ENCODE measurements at places on chromosomes 1 and 21.

GRCh38 chr1:78606274-78606673 is 14.0 kb upstream of the IFI44L start:
- no peak for DNase-seq
- H3K4me3 ChIP-seq, result no peak overlapping the region
- no peaks in the 10 kb centered on the region for H3K27me3 ChIP-seq
- no peaks in the 10 kb centered on the region for H3K36me3 ChIP-seq

DNA sequence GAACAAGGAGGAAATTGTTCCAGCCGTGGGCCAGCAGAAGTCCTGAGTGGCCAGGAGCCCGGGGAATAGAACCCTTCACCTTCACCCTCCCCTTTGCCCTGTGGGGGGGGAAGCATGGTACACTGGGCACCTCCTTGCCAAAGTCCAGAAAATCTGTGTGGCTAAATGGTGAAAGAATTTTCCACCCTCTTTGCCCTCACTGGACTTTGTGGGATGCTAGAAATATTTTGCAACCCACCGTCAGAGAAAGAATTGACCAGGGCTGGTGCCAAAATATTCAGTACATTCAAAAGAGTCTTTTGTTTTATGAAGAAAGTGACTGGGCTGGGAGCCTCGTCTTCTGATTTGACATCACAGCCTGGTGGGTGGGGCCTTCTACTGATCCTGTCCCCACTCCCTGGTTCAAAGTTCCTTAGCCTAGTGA is 14.6 kb downstream of the NFASC start:
- no peak for DNase-seq
- no peak overlapping the region for H3K4me3 ChIP-seq
- no peak overlapping the region for H3K27ac ChIP-seq
- peaks cover 4% of the 10 kb centered on the region for H3K4me1 ChIP-seq
- no peaks in the 10 kb centered on the region for H3K36me3 ChIP-seq
- no peaks in the 10 kb centered on the region for H3K27me3 ChIP-seq

- no peaks in the 10 kb centered on the region for H3K27me3 ChIP-seq
- no peaks in the 10 kb centered on the region for H3K36me3 ChIP-seq
- no peak for DNase-seq
- peaks cover 2% of the 10 kb centered on the region for H3K4me1 ChIP-seq
Measured at GRCh38 chr1:73593804-73594203, 604.2 kb downstream of the LRRIQ3 start.

DNA sequence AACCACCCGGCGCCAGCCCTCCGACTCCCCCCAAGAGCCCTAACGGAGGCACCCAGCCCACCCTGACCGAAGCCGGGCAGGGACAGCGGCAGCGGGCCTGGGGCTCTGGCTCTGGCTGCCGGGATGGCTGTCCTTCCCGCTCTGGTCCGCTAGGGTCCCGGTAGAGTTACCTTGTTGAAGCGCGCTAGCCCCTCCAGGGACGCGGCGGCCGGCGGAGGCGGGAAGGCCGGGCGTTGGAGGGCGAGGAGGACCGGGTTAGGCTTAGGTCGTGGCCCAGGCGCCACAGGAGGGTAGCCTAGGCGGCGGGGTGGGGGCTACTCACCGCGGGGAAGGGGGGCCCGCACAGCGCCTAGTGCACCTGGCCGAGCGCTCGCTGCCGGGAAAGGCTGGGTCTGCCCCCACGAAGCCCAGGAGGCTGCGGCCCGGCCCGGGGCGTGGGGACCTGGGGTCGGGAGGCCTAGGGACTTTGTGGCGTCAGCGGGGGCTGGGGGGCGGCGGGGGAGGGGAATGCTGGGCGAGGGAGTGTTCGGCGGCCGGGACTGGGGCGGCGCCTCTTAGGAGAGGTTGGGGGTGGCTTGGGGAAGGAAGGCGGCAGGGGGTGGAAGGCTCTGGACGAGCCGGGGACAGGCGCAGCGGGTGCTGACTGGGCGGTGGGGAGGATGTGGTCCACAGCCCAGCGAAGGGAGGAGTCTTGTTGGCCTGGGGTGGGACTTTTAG is at the start of gene TRIM17:
Gene TRIM17, minus strand, starts transcription at position 645 of the 717 bp plus-strand sequence. CDS start 1,789 bp downstream, outside the sequence.
- peak within 1 kb of the TSS; percentile 33 for H3K4me3 ChIP-seq
- H3K4me1 ChIP-seq, result peaks cover 4% of the 10 kb centered on the region
- peak; percentile 43 for DNase-seq
- H3K36me3 ChIP-seq, result no peaks in the 10 kb centered on the region
- no peak within 1 kb of the TSS for H3K27ac ChIP-seq

DNA sequence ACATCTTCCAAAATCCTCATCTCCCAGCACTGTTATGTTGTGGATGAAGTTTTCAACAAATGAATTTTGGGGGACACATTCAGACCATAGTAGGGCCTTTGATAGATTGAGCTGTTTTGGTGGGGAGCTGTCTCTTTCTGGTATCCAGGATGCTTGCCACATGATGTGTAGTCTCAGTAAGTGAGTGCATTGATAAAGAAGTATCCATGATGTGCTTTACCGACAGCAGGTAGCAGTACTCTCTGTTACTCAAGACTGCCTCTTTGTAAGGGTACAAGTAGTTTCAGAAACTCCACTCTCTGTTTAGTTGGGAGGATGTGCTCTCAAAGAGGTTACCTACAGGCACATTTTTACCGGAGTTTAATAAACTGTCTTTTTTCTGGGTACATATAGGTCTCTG is 26.5 kb downstream of the DYRK1A start:
- no peak for DNase-seq
- no peak overlapping the region for H3K27ac ChIP-seq
- peaks cover 3% of the 10 kb centered on the region for H3K4me1 ChIP-seq
- H3K4me3 ChIP-seq, result no peak overlapping the region

GRCh38 chr21:45537111-45537745 is 5.0 kb downstream of the SLC19A1 start:
- no peak for DNase-seq
- H3K36me3 ChIP-seq, result peaks cover 12% of the 10 kb centered on the region
- no peaks in the 10 kb centered on the region for H3K27me3 ChIP-seq

- H3K4me3 ChIP-seq, result no peak overlapping the region
- H3K27me3 ChIP-seq, result no peaks in the 10 kb centered on the region
- no peak for DNase-seq
- no peaks in the 10 kb centered on the region for H3K36me3 ChIP-seq
Measured at GRCh38 chr1:233042834-233043233, 92.4 kb downstream of the NTPCR start.

GRCh38 chr1:204154568-204155255 is 2.9 kb upstream of the ETNK2 start:
- no peak overlapping the region for H3K4me3 ChIP-seq
- no peak overlapping the region for H3K27ac ChIP-seq
- no peak for DNase-seq

DNA sequence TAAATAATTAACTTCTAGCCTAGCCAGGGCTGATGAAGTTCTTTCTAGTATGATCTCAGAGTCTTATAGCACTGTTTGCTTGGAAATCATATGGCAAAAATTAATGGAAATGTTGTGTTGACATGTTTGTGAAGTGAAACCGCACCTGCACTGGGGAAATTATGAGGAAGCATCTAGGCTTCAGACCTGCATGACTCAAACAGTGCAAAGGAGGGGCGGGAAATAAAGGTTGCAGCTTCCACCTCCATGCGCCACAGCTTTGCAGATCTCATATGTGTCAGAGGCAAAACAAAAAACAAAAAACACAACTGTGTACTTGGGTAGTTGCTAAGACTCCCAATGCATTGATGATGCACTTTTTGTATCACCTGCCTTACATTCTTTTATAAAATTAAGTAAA is 1080.6 kb downstream of the PLA2G4A start:
- peaks cover 1% of the 10 kb centered on the region for H3K4me1 ChIP-seq
- H3K36me3 ChIP-seq, result no peaks in the 10 kb centered on the region
- H3K4me3 ChIP-seq, result no peak overlapping the region
- no peak for DNase-seq

GRCh38 chr1:108961198-108961597 is 2.1 kb downstream of the CLCC1 start:
- H3K27ac ChIP-seq, result no peak overlapping the region
- no peaks in the 10 kb centered on the region for H3K27me3 ChIP-seq
- H3K4me1 ChIP-seq, result no peaks in the 10 kb centered on the region
- DNase-seq, result no peak
- no peak overlapping the region for H3K4me3 ChIP-seq

DNA sequence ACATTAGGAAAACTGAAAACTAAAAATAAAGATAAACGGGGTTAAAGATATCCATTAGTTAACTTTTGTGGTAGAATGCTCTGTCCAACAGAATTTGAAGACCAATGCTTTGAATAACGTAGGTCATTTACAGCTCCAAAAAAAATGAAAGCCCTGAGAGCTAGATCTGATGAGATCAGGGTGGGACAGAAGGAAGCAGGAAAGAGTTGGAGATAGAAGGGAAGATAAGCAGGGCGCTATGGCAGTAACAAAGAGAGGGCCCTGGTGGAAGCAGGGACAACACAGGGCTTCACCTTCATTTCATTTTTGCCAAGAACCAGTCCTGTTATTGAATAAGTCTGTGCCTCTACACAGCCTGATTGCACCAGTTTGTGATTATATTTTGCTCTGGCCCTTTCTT is 51.0 kb upstream of the RGS8 start:
- DNase-seq, result no peak
- H3K36me3 ChIP-seq, result no peaks in the 10 kb centered on the region
- H3K4me1 ChIP-seq, result peaks cover 2% of the 10 kb centered on the region

GRCh38 chr1:230459465-230459864 is 33.3 kb upstream of the PGBD5 start:
- H3K27ac ChIP-seq, result no peak overlapping the region
- no peaks in the 10 kb centered on the region for H3K36me3 ChIP-seq
- H3K27me3 ChIP-seq, result no peaks in the 10 kb centered on the region
- H3K4me1 ChIP-seq, result no peaks in the 10 kb centered on the region
- DNase-seq, result no peak
- no peak overlapping the region for H3K4me3 ChIP-seq

DNA sequence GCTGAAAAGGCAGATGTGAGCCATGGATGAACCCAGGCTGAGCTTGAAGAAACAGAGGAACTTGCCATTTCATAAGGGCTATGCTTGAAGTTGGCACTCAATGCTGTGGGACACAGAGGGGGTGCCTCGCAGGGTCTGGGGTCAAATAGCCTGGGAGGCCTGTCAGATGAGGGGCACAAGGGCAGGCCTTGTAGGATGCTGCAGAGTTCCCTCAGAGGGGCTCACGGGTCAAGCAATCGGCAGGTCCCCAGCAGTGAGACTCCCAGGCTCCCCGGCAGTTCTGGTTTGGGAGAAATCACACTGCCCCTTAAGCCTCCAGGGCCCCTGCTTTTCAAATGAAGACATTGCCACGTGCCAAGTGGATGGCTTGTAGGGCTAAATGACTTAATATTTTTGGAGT is 116.7 kb upstream of the GRIK3 start:
- no peak overlapping the region for H3K27ac ChIP-seq
- H3K27me3 ChIP-seq, result no peaks in the 10 kb centered on the region
- H3K4me3 ChIP-seq, result no peak overlapping the region
- no peaks in the 10 kb centered on the region for H3K4me1 ChIP-seq
- no peaks in the 10 kb centered on the region for H3K36me3 ChIP-seq
- no peak for DNase-seq

DNA sequence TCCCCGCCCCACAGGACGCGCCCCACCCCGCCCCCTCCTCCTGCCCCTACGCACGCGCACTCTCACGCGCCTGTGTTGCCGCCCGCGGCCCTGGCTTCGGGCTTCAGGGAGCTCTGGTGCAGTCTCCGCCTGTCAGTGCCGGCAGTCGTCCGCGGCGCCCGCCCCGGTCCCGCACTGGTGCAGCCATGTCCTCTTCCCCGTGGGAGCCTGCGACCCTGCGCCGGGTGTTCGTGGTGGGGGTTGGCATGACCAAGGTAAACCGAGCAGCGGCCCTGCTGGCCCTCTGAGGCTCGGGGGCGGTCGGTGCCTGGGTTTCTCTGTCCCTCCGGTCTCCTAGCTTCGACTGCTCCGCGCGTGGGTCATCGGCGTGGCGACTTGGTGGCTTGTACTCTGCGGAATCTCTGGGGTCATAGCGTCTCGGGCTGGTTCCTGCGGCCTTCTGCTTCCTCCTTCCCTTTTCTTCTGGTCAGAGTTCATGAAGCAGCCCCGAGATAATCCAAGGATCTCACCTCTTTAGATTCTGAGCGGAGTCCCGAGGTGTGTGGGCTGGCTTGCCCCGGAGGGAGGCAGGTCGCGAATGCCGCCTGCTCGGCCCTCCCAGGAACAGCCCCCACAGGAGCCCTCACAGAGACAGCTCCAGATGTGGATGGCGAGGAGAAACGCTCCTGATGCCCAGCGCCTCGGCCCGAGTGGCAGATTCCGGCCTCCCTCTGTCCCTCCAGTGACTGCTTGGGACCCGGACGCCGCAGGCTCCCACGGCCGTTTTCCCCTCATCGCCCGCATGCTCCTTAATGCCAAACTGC is at the start of gene SCP2:
Gene SCP2, plus strand, starts transcription at position 65 of the 803 bp plus-strand sequence. Its CDS starts 121 bp downstream, at position 186.
- no peak for DNase-seq
- no peaks in the 10 kb centered on the region for H3K4me1 ChIP-seq

- no peak overlapping the region for H3K4me3 ChIP-seq
- no peaks in the 10 kb centered on the region for H3K36me3 ChIP-seq
- H3K27ac ChIP-seq, result no peak overlapping the region
- H3K27me3 ChIP-seq, result no peaks in the 10 kb centered on the region
Measured at GRCh38 chr1:193411714-193412113, 225.3 kb upstream of the B3GALT2 start.

DNA sequence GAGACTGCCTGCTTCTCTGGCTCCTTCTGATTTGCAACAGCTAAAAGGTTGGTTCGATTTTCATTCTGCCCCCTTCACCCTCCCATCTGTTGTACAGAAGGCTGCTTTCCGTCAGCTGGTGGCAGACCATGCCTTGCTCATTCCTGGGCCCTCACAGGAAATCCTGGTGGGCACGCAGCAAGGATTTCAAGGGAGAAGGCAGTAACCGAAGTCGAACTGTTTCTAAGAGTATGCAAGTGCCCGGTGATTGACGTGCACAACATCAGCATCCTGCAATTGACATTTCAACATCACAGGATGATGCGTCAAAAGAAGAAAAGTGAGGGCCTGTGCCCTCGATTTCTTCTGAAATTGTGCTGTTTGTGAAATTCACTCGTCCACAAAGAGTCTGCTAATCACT is 83.8 kb downstream of the PLPP3 start:
- no peak overlapping the region for H3K4me3 ChIP-seq
- H3K4me1 ChIP-seq, result no peaks in the 10 kb centered on the region
- H3K27me3 ChIP-seq, result no peaks in the 10 kb centered on the region
- H3K27ac ChIP-seq, result no peak overlapping the region
- peaks cover 3% of the 10 kb centered on the region for H3K36me3 ChIP-seq

- no peaks in the 10 kb centered on the region for H3K4me1 ChIP-seq
- H3K27me3 ChIP-seq, result no peaks in the 10 kb centered on the region
- no peak overlapping the region for H3K4me3 ChIP-seq
- H3K27ac ChIP-seq, result no peak overlapping the region
- H3K36me3 ChIP-seq, result no peaks in the 10 kb centered on the region
- no peak for DNase-seq
Measured at GRCh38 chr1:177569476-177569875, 398.7 kb downstream of the BRINP2 start.

- no peak for DNase-seq
- no peaks in the 10 kb centered on the region for H3K4me1 ChIP-seq
- no peaks in the 10 kb centered on the region for H3K27me3 ChIP-seq
- H3K27ac ChIP-seq, result no peak overlapping the region
- no peak overlapping the region for H3K4me3 ChIP-seq
- no peaks in the 10 kb centered on the region for H3K36me3 ChIP-seq
Measured at GRCh38 chr1:167200272-167200671, 20.4 kb upstream of the POU2F1 start.

- no peak within 1 kb of the TSS for H3K27ac ChIP-seq
- H3K4me1 ChIP-seq, result peaks cover 5% of the 10 kb centered on the region
- H3K27me3 ChIP-seq, result peaks cover 15% of the 10 kb centered on the region
- peak; percentile 71 for DNase-seq
- peak within 1 kb of the TSS; percentile 28 for H3K4me3 ChIP-seq
- H3K36me3 ChIP-seq, result no peaks in the 10 kb centered on the region
Measured at GRCh38 chr1:24319312-24319863, at the start of gene GRHL3. GRHL3 (plus strand) TSS chr1:24319357; CDS start chr1:24319552, 195 bp downstream.

- H3K4me3 ChIP-seq, result no peak overlapping the region
- DNase-seq, result no peak
- no peaks in the 10 kb centered on the region for H3K4me1 ChIP-seq
- H3K27me3 ChIP-seq, result no peaks in the 10 kb centered on the region
Measured at GRCh38 chr1:3993619-3994375, 93.7 kb upstream of the C1orf174 start.
